ENCODE measurements at places on chromosomes 1 and 21. TPM values are rescaled to one million over a fixed set of nuclear protein-coding genes. Genes with fewer than 3 reads are reported as not detected.

Gene GSTM5
- 12.9 TPM for total RNA-seq

GRCh38 chr1:237201155-237201554, 159.2 kb downstream of the RYR2 start:
- DNase-seq, result no peak

GRCh38 chr1:97906567-97907241, 14.1 kb downstream of the DPYD start:
- no peak for DNase-seq

DNA sequence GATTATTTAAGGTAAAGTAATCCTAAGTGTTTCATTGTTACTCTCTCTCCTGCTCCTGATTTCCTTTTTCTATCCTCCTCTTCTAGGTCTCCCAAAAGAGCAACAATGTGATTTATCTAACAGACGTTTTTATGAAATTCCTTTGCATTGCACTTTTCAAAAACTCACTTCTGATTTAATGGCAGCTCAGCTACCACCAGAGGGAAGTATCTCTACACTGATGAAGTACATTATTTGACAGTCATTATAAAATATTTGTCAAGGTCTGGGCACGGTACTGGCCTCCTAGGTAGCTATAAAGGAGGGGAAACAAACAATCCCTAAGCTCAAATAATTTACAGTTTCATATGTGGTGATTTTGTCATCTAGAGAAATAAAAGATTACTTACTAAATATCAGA, 15.6 kb downstream of the TMPRSS15 start:
- no peak for DNase-seq

DNA sequence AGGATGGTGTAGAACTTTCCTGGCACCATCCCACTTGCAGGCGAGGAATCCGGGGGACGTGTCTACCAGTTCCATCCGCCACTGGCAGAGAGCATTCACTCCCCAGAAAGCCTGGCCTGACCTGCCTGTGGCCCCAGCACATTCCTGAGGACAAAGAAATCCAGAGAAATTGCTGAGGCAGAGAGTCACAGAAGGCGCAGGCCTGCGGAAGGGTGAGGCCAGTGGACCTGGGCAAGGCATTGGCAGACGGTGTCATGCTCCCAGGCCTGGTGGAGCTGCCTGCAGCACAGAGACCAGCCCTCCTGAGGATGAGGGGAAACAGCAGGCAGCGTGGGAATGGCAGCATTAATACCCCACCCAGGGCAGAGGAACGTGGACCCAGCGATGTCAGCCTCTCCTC, 81.2 kb upstream of the F3 start:
- no peak for DNase-seq

Gene CALML6
- total RNA-seq, result not detected

DNA sequence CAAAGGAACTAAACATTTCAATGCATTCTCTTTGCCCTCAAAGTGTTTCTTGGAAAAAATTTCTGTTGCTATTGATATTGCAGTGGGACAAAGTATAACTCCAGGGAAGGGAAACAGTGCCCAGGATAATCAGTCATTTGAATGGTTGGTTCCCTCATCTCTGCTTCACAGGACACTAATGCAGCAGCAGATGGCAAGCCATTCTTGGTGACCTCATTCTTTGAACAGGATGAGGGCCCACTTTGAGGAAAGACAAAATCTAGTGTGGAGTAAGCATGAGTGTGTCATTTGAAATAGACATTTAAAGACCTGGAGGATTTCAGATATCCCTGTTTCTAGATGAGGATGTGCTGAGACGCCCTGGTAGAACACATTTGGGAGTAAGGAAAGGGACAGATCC, 32.3 kb downstream of the CHRM3 start:
- no peak for DNase-seq

DNA sequence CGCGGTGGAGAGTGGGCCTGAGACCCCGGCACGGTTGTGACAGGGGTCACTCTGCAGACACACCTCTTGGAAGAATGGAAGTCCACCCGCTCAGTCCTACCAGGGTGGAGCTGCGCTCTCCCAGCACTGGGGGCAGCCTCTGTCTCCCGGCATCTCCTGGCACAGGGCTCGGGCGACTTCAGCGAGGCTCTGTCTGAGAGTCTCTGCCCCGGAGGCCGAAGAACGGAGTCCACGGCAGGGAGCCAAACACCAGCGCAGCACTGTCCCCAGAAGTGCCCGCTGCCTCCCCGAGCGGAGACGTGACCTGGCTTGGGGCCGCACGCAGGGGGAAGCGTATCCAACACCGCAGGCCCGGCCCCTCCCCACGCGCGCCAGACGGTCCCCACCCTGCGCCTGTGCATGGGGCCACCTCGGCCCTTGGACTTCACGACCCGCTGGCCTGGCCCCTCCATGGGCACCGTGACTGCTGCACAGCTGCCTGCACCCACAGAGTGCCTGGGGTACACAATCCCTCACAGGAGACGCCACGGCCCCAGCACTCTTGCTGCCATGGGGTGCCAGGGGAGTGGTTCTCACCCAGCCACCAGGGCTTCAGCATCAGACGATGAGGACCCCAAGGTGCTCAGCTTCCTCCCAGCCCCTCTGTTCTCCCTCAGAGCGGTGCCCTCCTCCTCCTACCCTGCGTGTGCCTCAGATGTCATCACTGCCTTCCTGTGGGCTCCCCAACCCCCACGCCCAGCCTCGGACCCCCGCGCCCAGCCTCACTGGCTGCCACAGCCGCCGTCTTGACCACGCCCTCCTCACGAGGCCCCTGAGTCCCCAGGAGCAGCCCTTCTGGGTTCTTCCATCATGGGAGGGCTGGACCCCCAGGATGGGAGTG, 14.9 kb upstream of the RNF223 start:
- peak; percentile 83 for DNase-seq

- DNase-seq, result no peak
Measured at GRCh38 chr1:26820784-26821269, 5.7 kb upstream of the ZDHHC18 start.

Gene CASQ1
- not detected for total RNA-seq
